ENCODE measurements at places on chromosomes 3 and 15.
A peak's percentile ranks its signal among the peaks of the same experiment; 100 is the strongest.

- no peak for DNase-seq
These were observed 93.6 kb upstream of the LPP start for GRCh38 chr3:188060264-188060835.

DNA sequence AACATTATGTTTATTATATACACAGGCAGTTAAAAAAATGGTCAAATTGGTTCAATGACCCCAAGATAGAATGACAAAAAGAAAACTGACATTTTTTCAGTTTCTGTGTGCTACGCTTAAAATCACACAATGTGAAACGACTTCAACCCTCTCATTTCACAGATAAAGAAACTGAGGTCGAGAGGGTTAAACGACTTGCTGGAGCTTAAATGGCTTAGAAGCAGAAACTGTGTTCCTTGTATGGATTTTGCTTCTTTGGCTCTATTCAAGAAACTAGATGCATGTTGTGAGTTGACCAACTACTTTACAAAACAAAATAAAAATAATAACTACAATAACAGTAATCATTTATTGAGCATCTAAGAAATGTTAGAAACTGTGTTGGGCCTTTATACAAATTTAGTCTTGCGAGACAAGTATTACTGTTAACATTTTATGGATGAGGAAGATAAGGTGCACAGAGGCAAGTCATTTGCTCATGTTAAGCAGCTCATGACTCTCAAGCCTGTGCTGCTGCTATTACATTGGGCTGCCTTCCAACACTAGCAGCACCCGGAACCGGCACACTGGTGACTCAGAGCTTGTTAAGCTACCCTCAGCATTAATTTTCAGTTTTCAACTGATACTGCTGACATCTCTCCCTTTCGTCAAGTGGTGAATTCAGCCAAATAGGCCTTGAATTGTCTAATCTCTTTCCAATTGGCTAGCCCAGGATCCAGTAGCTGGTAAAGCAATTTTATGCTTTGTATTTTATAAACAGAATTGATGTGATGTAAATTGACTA is 487.6 kb downstream of the NAALADL2 start:
- peak; percentile 59 for DNase-seq

DNA sequence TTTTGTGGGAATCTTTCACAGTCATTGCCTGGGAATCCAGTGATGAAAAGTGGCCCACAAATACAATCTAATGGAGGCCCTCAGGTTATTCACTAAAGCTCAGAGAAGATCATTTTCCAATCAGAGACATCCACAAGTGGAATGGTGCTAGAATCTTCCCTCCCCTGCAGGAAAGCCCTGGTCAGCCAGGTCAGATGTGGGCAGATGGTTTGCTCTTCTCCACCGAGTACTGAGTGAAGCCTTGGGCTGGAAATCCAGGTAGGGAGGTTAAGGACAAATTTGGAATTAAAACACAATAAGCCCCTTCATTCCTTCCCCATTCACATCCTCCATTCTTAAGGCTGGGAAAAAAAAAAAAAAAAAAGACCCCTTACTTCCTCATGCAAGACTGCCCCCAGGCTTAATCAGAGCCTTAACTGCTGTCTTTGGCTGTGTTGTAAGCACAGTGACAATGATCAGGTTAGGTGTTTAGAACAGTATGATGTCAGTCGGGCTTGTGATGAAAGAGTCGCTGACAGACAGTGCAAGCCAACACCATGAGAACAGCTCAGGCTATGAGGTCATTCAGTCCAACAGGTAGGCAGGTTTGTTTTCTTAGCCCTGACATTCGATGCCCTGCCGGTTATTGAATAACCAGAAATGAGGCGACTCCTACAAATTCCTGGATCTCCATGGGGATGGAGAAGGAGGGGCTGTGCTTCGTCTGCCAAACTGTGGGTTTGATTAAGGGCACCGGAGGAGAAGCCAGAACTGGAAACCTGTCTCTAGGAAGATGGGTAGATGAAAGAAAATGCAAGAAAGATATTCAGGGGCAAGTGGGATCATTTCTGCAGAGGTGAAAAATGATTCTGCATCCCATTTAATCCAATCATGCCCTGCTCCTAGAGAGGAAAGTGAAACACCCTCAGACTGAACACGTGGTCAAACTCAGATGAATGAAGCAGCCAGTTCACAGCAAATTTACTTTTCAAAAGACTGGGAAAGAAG is 23.5 kb upstream of the HES1 start:
- DNase-seq = no peak

GRCh38 chr3:119308355-119308754 is 14.2 kb downstream of the ARHGAP31 start:
- DNase-seq = no peak

- no peak for DNase-seq
These were observed 13.0 kb downstream of the TBC1D2B start for GRCh38 chr15:78064544-78064943.

- peak; percentile 22 for DNase-seq
These were observed 59.0 kb downstream of the DPPA2 start for GRCh38 chr3:109257269-109257668.

DNA sequence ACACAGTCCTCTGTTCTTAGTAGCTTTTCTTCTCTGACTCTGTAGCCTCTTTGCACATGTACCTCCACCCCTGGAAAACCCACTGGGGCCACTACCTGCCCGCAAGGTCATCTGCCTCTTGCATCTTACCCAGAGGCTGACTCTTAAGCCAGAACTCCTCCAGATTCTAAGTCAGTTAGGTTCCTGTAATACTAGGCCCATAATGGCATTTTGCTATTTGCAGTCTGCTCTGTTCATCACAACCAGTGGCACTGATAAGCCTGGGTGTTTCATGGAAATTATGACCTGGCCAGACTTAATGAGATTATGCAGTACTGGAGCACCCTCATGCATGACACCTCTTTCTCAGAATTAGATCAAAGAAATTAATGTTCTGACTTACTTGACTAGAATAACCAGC is 31.7 kb upstream of the ATG7 start:
- DNase-seq = no peak

GRCh38 chr3:134892326-134892725 is 97.3 kb downstream of the EPHB1 start:
- DNase-seq = no peak

- no peak for DNase-seq
These were observed 19.8 kb downstream of the TRPM1 start for GRCh38 chr15:31081588-31082250.

DNA sequence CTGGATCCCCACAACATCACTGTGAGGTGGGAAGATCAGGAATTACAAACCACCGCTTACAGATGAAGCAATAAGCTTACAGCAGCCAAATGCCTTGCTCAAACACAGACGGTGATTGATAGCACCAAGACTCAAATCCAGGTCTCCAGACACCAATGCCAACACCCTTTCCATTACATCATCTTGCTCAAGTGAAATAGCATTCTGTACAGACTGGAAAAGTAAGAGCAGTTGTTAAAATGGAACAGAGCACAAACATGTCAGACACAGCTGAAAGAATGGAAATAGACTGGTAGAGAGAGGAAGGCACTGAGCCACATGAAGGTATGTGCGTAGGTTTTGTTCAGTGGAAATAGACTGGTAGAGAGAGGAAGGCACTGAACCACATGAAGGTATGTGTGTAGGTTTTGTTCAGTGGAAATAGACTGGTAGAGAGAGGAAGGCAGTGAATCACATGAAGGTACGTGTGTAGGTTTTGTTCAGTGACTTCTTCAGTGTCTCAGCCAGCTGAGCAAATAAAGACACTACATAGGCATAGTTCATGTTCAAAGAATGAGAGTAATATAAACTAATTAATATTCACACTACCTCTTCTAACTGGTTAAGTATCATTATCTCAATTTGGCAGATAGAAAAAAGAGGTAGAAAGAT is 15.6 kb downstream of the CLDN1 start:
- no peak for DNase-seq

DNA sequence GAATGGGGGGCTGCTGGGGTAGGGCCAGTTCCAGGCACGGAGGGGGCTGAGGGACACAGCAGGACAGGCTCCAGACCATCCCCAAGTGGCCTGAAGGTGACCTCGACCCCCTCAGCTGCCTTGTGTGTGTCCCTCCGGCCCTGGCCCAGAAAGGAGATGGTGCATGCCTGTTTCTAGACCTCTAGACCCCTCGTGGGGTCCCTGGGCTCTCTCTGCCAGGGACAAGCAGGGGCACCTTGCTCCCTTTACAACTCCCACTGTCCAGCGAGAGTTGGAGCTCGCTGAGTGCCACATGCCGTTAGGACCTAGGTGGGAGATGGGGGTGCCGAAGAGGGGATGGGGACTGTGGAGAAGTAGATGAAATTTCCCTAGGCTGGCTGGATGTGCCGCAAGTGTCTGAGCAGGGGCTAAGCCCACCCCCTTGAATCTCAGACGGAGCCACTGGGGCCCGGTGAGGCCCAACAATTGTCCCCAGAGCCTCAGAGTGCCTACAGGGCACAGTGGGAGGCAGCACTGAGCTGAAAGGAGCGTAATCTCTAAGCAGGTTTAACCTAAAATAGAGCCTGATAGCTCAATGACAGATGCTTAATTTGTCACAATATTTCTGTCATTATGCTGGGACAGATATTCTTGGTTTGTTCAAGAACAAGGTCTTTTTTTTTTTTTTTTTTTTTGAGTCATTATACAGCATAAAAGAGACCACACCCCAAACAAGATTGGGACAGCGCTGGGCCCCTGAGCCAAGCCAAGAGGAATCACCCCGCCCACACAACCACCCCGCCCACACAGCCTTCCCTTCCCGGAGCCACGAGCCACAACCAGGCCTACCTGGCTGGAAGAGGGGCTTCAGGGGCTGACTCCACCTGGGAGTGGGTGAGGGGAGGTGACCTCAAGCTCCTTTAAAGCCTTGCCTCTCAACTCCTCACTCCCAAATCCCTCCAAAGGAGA is 23.6 kb upstream of the KLF13 start:
- DNase-seq = no peak

- DNase-seq = no peak
These were observed 16.6 kb downstream of the CSRNP1 start for GRCh38 chr3:39136533-39137434.

GRCh38 chr3:128074851-128075521 is 22.7 kb downstream of the SEC61A1 start:
- DNase-seq = no peak

DNA sequence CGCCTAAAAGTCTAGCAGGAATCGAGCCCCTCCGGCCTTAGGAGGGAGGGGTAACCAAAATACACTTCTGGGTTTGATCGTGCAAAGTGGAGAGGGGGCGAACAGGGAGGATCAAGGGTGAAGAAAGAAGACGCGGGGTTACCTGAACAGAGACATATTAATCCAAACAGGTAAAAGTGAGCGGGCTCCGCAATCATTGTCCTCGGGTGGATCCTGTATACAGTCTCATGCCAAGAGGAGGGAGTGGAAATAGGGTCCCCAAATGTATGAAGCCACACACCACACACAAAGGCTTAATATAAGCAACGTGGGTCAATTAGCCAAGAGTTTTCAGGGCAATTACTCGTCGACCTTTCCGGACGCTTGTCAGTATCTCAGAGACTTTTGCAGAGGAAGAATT is 749.5 kb downstream of the ROBO1 start:
- DNase-seq = no peak

DNA sequence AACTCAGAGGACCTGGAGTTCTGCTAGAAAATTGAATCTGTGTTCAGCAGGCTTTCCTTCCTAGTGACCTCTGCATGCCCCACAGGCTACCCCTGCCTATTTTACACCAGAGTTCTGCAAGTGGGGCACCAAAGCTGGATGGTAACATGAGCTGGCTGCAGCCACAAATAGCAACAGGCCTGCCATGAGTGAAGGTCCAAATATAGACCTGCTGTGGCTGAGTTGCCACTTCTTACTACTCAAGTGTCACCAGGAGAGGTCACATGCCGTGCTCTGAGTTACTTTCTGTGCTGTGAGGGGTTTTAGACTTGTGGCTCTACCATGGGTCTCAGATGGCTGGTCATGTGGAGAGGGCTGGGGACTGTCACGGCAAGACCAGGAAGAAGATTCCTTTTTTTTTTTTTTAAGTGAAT is at the start of gene FSD2:
Gene FSD2 (minus strand): TSS at position 76 of the 413 bp plus-strand sequence. CDS start 18,679 bp downstream, outside the sequence.
- DNase-seq = no peak

DNA sequence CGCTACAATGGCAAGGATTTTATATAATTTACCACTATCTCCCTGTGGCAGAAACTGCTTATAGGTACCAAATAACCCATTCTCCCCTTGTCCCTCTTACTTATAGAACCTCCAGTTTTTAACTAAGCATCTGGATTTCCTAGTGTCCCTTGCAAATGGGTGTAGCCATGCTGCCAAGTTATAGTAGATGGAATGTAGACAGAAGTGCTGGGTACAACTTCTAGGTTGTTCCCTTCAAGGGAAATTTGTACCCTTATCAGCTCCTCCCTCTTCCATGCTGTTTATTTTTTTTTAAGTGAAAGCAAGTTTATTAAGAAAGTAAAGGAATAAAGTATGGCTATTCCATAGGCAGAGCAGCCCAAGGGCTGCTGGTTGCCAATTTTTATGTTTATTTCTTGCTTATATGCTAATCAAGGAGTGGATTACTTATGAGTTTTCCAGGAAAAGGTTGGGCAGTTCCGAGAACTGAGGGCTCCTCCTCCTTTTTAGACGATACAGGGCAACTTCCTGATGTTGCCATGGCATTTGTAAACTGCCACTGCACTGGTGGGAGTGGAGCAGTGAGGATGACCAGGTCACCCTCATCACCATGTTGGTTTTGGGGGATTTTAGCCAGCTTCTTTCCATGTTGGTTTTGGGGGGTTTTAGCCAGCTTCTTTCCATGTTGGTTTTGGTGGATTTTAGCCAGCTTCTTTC is 40.1 kb upstream of the TM4SF19 start:
- no peak for DNase-seq

- DNase-seq = peak; percentile 23
These were observed 428.8 kb downstream of the PYDC2 start for GRCh38 chr3:191889756-191890155.

DNA sequence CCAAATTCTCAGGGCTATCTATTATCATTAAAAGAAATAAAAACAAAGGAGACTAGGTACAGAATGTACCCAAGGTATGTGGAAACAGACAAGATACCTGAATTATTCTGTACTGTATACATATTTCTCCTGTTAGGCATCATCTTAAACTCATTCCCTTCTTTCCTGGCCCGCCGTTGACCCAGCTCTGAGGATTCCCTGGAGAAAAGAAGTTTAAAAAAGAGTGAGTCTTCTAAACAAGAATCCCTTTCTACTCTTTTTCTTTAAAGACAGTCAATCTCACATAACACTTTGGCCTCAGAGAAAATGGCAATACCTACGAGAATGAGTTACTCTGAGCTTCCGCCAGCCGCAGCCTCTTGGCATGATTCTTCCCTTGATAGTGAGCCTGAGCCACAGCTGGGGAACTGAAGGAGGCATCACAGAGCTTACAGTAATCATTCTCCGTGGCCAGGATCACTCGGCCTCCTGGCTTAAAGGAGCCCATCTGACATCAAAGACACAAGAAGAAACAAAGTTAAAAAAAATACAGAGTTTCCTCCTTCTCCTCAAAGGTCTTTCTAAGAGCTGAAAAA is 44.2 kb downstream of the ZMAT3 start:
- no peak for DNase-seq

DNA sequence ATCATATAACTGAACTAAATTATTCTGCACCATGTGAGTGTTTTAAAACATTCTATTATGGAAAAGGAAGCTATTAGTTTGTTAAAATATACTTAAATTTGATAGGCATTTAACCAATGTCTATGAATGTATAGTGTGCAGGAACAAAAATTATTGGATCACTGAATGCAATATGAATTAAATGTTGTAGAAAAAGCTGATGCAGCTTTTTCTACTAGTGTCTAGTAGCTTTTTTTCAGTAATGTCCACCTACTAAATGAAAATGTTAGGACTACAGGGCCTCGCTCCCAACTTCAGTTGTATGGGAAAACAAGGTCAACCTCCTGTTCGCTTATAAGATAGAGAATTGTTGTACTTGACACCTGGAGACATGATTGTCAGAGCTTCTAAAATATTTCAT is 335.0 kb downstream of the MECOM start:
- no peak for DNase-seq

Data from HTR-8/SVneo (cell line).